ENCODE measurements at places on chromosomes 6 and 20.
A peak's percentile ranks its signal among the peaks of the same experiment; 100 is the strongest.

- no peak for DNase-seq
Measured at GRCh38 chr6:33587529-33587928, 7.5 kb upstream of the BAK1 start.

- DNase-seq = no peak
Measured at GRCh38 chr6:169097381-169097959, 156.2 kb downstream of the THBS2 start.

GRCh38 chr6:163338671-163339405 lies 75.7 kb upstream of the QKI start:
- no peak for DNase-seq

- no peak for DNase-seq
Measured at GRCh38 chr6:22333802-22334201, 37.0 kb upstream of the PRL start.

DNA sequence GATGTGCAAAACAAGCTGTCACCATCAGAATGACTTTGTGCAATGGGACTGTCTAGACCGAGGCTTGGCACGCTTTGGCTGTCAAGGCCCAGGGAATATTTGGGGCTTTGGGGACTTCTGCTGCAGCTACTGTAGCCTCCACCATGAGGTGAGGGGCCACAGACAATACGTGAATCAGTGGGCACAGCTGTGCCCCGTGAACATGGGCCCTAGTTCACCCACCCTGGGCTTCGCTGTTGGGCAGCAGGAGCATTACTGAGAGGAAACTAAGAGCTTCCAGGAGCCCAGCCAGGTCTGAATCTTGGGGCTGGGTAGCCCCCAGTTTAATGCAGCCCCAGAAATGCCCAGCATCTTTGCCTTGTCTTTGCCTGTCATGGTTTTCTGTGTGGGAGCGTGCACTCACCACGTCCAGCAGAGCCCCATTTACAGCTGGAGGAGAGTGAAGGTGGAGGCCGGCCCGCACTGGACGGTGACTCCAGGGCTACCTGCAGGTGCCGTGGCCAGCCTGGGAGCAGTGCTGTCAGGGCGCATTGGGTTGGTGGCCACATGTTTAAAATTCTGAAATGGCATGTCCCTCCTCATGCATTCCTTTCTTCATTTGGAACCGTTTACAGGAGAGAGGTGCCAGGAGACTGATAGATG lies 34.7 kb downstream of the DUSP22 start:
- no peak for DNase-seq

- DNase-seq = peak; percentile 45
Measured at GRCh38 chr20:36407199-36407733, 101.1 kb downstream of the DLGAP4 start.

DNA sequence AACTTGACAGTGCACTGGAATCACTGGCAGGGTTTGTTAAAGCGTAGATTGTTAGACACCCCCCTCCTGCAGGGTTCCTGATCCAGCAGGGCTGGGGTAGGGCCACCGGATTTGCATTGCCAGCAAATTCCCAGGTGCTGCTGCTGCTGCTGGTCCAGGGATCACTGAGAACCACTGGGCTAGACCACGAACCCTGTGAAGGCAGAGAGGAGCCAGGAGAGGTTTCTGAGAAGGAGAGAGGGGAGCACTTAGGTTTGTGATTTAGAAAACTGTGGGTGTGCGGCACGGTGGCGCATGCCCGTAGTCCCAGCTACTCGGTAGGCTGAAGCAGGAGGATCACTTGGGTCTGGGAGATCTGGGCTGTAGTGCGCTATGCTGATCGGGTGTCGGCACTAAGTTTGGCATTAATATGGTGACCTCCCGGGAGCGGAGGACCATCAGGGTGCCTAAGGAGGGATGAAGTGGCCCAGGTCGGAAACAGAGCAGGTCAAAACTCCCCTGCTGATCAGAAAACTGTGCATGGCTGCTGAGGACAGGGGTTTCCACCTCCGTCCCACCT lies 53.6 kb upstream of the FAM83D start:
- DNase-seq = no peak

DNA sequence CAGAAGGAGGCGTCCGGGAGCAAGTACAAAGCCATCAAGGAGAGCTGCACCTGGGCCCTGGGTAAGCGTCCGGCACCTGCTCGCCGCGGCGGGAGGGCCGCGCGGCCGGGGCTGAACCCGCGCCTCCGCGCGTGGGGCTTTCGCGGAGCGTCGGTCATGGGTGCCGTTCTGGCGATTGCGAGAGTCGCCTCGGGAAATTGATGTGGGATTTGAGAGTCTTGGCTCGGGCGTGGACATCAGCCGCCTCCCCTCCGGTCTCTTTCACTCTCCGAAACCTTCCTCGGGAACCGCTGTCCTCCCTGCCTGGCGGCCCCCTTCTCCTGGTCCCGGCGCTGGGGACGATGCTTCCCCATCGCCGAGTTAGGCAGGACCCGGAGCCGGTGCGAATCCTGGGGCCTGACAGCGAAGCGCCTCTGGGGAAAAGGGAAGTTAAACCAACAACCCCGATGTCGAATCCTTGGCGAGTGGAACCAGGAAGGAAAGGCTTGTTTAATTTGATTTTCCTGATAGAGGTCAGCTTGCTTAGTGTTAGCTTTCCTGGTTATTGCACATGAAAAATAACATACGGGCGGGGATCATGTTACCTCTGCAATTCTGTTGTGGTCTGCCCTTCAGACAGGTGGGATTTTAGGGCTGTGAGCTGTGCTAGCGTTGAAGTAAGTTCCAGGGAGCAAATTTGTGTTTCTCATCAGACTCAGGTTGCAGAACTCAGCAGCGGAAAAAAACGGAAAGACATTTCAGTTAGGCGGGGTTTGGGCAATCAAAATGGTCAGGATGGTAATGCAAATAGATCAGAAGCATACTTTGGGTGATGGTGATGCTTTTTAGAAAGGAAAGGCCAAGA lies 594 bp downstream of the ARFGEF3 start:
- DNase-seq = no peak

DNA sequence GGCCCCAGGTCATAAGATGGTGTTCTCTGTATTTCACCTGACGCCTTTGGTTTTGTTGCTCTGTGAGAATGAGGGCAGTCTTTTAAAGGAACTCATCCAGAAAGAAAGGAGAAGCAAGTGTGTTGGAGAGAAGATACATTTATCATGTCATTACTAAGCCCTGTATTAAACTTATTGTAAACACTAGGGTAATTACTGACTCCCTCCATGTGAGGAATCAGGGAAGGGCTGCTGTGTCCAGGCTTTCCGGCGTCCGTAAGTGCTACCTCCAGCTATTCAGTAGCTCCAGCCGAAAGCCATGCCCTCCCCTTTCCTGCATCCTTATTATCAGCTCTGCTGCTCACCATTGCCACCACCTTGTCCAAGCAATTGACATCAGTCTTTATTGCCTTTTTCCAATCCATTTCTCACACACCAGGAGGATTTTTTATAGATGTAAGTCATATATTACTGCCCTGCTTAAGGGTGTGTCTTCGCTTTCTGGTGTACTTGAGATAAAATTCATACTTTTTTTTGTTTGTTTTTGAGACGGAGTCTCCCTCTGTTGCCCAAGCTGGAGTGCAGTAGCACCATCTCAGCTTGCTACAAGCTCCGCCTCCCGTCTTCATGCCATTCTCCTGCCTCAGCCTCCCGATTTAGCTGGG lies 94.7 kb downstream of the RPP40 start:
- no peak for DNase-seq

GRCh38 chr6:11317885-11318771 lies 85.7 kb upstream of the NEDD9 start:
- DNase-seq = peak; percentile 92

- no peak for DNase-seq
Measured at GRCh38 chr6:140980265-140980887, 1152.3 kb upstream of the GJE1 start.

GRCh38 chr20:24648919-24649318 lies 179.5 kb downstream of the SYNDIG1 start:
- no peak for DNase-seq

DNA sequence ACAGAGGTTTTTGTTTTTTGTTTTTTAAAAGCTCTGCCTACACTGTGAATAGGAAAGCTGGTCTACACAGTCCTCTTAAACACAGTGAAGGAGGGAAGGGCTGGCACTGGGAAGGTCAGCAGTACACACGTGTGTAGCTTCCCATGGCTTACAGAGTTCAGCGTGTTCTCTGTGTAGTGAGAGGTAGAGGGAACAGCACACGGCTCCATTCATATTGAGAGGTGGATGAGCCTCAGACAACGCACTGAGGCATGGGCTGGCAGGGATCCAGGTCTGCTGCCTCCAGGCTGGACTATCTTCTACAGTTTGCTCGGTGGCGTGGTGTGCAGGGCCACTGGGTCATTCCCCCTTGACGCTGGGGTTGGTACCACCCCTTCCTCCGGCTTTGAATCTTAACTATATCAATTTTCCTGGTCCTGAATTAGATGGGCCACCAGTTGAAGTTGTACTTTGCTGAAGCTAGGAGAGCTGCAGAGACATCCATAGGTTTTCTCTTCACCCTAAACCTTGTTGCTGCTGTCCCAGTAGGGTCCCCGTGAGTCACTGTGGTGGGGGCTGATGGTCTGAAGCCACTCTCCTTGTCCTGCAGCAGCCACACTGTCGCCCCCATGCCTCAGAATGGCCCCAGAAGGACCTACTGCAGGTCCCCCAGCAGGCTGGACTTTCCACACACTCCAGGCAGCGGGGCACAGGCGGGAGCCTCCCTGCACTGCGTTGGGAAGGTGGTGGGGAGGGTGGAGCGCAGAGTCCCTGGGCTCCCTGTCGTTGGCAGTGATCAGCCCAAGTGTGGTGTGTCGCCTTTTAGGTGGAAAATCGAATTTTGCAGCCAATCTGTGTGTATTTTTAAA lies 2.0 kb downstream of the ARFGAP1 start:
- DNase-seq = no peak

- no peak for DNase-seq
Measured at GRCh38 chr6:43709654-43710303, 22.2 kb upstream of the MRPS18A start.

- no peak for DNase-seq
Measured at GRCh38 chr6:163776196-163776905, 361.8 kb downstream of the QKI start.

DNA sequence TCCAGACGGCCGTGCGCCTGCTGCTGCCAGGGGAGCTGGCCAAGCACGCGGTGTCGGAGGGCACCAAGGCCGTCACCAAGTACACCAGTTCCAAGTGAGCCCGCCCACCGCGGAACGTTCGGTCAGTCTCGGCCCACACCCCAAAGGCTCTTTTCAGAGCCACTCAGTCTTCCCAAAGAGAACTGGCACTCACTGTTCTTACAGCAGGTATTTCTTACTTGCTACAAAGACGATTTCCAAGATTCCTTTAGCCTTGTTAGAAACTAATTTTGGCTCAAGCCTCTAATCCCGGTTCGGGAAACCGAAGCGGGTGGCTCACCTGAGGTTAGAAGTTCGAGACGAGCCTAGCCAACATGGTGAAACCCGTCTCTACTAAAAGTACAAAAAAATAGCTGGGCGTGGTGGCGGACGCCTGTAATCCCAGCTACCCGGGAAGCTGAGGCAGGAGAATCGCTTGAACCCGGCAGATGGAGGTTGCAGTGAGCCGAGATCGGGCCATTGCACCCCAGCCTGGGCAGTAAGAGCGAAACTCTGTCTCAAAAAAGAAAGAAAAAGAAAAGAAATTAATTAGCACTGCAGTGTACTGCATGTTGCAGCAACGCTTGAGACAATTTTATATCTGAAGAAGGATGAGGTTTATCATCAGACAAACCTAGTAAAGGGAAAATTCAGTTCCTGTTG lies 73.1 kb downstream of the OR2B2 start:
- DNase-seq = no peak

- DNase-seq = no peak
Measured at GRCh38 chr6:47157653-47158219, 115.6 kb upstream of the ADGRF1 start.

DNA sequence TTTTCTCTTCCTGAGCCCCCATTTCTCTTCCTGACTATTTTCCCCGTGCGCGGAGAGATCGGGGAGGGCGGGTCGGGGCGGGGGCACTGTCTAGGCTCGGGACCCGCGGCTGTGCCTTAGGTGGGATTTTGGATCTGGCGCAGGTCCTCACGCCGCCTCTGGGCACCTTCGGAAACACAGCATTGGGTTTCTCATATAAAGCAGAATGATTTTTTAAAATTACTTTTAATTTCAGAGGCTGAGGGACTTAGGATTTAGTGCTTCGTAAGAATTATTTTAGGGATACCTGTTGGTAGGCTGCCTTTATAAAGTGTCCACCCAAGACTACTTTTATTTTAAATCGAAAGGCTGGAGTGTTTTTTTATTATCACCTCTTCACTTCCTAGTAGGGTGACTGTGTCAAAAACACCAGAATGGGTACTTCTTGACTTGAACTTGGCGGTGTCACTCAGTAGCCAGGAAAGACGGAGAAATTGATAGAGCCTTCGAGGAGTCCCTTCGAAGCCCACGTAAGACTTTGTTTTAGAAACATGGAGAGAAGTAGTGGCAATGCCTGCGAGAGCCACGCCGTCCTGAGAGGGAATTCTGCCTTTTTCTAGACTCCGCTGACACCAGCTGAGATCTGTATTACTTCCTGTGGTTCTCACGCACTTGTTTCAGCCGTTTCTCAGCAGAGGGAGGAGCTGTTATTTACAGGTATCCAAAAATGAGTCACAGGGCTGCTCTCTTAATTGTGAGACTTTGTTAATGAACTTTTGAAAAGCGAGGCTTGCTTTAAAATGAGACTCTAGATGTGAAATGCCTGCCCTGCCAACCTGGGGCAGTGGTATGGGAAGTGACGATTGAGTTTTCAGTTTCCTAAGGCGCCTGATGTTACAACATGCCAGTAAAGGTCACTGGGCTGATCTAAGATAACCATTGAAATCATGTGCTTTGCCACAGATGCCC lies 667 bp downstream of the STX11 start:
- DNase-seq = no peak

GRCh38 chr20:4563534-4563933 lies 158.2 kb upstream of the PRND start:
- DNase-seq = no peak

DNA sequence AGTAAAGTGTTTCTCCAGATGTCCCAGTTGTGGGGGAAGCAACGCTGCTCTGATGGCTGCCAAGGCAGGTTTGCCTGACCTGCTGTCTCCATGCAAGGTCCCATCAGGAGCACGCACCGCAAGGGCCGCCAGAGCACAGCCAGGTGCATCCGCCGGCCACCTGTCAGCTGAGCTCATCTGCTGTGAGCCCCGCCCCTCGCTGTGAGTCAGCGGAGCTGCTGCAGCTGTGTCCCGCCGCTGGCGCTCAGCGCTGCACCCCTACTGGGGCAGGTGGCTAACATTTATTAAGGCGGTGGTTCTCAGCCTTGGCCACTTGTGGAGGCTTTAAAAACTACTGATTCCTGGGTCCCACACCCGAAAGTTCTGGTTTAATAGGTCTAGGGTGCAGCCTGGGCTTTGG lies 225.7 kb downstream of the UST start:
- DNase-seq = no peak

GRCh38 chr6:53458105-53458866 lies 86.6 kb downstream of the GCLC start:
- DNase-seq = no peak

- DNase-seq = no peak
Measured at GRCh38 chr6:107399935-107400334, 59.4 kb downstream of the PDSS2 start.

GRCh38 chr20:41003143-41003935 lies 25.3 kb upstream of the TOP1 start:
- peak; percentile 93 for DNase-seq

Data from keratinocyte (primary cell).